ENCODE measurements at places on chromosomes 12 and 14.

- DNase-seq: no peak
These were observed 253.1 kb downstream of the CCDC91 start for GRCh38 chr12:28443337-28443736.

- no peak for DNase-seq
These were observed 17.5 kb downstream of the RASSF3 start for GRCh38 chr12:64627771-64628170.

- no peak for DNase-seq
These were observed 1.4 kb downstream of the AQP5 start for GRCh38 chr12:49962861-49963765.

DNA sequence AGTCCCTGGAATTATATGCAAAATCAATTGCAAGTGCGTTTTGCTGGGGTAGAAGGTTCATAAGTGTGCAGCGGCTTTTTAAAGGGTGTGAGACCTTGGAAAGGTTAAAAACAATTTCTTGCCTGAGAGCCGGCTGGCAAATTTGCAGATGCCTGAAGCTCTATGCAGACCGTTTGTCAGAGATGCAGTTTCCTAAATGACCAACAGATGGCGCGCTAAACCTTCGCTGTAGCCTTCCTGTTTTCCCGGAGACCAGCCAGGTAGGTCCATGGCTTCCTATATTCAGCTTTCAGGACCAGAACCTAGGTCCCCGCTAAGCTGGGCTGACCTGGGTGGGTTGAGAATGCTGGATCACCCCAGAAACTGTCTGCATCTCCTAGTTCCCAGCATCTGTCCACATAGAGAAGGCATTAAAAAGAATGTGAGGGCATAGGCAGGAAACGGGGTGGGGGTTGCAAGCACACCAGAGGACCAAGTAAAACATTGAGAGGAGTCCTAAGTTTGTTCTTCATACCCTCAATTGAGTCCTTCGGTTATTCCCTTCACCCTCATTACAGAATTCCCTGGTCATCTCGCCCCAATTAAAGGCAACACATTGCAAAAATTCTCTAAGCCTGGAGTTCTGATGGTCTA is 5.7 kb upstream of the NOS1 start:
- DNase-seq: peak; percentile 5

GRCh38 chr12:77572371-77572770 is 258.3 kb upstream of the NAV3 start:
- no peak for DNase-seq
